ENCODE measurements at places on chromosomes 6 and 20. TPM values are rescaled to one million over a fixed set of nuclear protein-coding genes. Genes with fewer than 3 reads are reported as not detected.

PERP gene
- 14.1 TPM for total RNA-seq

MYMX gene
- total RNA-seq: not detected

PTCRA gene
- not detected for total RNA-seq

PPDPF gene
- 65.5 TPM for total RNA-seq

GLP1R gene
- not detected for total RNA-seq

- ATAC-seq: no peak
Observed at GRCh38 chr20:6707321-6707831, 60.1 kb upstream of the BMP2 start.

GRCh38 chr20:23192469-23192868, 106.3 kb upstream of the CD93 start:
- no peak for ATAC-seq

DNA sequence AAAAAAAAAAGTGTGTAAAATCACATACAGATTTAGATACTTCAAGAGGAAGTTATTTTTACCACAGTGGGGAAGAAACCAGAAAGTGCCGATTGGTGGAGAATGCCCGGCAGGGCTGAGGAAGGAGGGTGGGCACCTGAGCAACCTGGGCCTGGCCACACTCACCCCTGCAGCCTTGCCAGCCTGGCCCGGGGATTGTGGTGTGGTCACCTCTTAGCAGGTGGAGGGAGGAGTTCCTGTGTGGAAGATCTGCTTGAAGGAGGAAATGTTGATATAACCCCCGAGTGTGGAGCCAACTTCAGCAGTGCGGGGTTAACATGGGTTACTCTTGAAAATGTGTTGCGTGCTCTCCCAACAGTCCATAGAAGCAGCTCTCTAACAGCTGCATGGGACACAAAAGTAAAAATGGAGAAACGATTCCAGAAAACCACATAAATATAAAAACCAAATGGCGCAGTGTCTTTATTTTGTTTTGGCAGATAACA, 14.7 kb downstream of the UST start:
- ATAC-seq: no peak

DNA sequence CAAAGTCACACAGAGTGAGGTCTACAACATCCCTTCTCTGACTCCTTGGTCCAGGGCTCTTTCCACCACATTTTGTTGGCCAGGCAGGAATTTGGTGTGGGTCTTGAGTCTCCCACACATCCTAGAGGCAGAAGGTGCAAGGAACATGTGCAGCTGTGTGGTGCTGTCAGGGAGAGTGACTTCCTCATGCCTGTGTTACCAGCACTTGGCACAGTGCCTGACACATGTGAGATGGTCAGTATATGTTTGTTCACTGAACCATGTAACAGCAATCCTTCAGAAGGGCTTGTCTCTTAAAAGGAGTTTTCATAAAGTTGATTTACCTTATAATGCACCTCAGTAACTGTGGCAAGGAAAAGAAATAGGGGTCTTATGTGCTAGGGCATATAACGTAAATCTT, 168.5 kb downstream of the CDC5L start:
- no peak for ATAC-seq

GRCh38 chr20:51468636-51469035, 73.9 kb downstream of the NFATC2 start:
- ATAC-seq: no peak

GRCh38 chr20:63014710-63015109, 7.9 kb upstream of the BHLHE23 start:
- ATAC-seq: no peak

GRCh38 chr6:68559070-68559469, 76.0 kb upstream of the ADGRB3 start:
- no peak for ATAC-seq

- ATAC-seq: no peak
Observed at GRCh38 chr20:56163806-56164205, 84.7 kb upstream of the MC3R start.

DNA sequence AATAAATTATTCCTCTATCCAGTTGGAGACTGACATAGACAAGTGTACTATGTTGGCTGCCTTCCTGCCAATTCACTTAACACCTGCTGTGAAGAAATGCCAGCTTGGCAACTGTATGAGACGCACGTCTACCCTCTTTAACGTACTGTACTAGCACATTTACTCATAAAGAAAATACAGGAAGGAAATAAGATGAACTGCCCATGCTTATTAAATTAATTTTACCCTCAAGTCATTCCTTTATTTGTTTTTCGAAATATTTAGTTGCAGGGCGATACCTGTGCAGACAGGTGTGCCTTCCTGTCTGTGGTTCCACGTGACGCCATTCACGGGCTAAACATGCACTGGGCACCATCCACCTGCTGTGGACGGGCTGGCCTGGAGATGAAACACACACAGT, 52.0 kb downstream of the PSMG4 start:
- ATAC-seq: no peak
